ENCODE measurements at places on chromosomes 4 and X.

- DNase-seq = no peak
These were observed 105.8 kb upstream of the EGFL6 start for GRCh38 chrX:13463608-13464007.

DNA sequence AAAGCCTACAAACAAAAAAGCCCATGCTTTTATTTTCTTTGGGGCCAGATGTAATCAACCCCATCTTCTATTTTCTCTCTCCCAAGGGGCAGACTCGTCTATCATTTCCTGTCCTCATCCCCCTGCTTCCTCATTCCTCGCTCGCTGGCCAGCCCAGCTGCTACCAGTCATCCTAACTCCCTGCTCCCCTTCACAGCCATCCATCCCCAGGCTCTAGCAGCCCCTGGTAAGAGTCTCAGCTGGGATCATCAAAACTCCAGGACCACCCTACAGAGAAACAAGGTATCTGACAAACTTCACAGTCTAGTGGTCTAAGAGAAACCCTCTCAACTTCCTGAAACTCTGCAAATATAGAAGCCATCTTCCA lies 23.6 kb downstream of the SH3KBP1 start:
- no peak for DNase-seq

DNA sequence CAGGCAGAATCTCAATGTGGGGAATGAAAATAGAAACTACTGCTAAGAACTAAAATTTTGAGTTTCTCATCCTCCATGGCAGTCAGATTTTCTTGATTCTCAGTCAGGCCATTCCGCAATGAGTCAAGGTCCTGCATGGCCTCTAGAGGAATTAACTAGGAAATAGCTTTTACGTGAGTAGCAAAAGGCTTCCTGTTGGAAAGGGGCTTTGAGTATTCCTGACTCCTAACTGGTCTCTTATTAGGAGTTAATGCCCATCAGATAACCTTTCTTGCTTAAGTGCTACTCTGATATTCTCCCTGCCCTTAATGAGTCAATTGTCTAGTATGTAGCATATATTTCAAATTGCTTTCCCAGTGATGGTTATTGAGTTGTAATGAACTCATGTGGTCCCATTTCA lies 65.7 kb upstream of the ARHGAP24 start:
- no peak for DNase-seq

GRCh38 chr4:40681600-40681999 lies 51.9 kb upstream of the RBM47 start:
- DNase-seq = no peak

DNA sequence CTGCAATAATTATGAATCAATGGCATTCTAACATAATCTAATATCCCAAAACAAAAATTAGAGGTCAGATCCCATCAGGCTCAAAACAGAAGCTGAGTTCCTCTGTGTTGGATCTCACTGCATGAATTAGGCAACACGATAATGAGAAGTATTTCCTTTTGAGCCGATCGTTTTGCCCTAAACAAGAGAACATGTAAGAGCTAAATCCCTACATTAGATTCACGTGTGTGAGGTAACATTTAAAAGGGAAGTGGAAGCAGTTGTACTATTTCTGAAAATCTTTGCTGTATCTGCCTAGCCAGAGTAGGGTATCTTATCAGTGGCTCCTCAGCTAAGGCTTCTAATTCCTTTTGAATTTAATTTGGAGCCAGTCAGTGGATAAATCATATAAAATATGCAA lies 115.6 kb downstream of the C4orf51 start:
- DNase-seq = no peak

- no peak for DNase-seq
These were observed 164.7 kb upstream of the SLIT2 start for GRCh38 chr4:20086799-20087521.

DNA sequence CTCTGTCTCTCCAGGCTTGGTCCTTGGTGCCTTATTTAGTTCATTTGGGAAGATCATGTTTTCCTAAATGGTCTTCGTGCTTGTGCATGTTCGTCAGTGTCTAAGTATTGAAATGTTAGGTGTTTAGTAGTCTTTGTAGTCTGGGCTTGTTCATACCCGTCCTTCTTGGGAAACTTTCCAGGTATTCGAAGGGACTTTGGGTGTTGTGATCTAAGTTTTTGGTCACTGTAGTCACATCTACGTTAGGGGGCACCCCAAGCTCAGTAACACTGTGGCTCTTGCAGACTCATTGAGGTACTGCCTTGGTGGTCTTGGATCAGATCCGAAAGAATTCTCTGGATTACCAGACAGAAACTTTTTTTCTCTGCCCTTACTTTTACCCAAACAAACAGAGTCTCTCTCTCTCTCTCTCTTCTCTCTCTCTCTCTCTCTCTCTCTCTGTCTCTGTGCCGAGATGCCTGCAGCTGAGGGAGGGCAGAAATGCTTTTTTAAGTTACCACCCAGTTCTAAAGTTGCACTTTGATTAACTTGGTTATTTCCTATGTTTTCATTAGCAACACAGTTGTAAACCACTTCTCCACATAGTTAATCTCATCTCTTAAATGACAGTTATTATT lies 67.6 kb upstream of the SLC7A3 start:
- peak; percentile 0 for DNase-seq

DNA sequence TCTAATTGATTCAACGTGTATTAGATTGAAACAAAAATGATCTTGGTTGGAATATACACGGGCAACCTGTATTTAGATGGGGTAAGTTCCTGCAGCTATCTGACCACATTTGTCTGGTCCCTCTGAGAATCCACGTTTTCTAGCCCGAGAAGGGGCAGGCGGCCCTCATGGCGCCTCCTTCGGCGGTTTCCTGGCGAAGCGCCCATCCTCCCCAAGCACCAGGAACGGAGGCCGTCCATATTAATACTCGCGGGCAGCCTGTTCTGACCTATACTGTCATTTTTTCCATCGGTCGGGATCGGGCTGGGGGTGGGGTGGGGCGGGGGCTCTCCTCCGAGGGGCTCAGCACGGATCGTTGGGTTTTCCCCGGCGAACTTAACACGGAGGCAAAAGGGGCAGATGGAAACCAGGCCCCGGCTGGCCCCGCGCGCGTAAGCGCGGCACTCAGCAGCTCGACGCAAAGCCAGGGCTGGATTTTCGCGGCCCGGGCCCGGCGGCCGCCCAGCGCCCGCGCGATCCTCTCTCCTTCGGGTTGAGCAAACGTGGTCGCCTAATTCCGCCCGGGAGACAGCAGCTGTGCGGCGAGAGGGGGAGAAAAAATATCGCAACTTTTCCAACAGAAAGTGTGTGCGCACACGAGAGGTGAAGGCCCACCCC lies 77.2 kb upstream of the BCOR start:
- no peak for DNase-seq

DNA sequence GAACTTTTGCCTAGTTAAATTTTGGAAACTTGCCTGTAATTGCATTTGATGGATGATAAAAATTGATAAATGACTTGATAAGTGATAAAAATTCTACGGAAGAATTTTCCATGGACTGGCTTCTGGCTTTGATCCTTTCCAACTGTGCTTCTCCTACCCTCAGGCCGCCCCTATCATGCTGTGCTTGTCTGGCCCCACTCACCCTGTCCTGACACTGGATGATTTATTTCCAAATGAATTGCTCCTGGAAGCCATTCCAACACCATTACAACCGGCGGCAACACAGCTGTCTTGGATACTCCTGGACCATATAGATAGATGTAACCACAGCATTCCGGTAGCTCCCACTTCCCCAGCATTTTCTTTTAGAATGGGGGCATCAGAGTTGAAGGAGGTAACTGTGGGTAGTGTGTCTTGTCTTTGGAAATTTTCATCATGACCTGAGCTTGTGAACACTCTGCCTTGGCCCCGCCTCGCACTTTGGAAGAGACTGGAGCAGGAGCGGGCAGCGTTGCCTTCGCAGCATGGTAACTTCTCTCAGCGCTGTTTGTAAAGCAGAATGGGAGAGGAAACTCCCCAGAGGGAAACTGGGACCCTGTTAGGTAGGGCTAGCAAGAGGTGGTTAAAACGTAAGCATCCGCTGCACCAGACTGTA lies 77.4 kb downstream of the TBL1X start:
- no peak for DNase-seq

DNA sequence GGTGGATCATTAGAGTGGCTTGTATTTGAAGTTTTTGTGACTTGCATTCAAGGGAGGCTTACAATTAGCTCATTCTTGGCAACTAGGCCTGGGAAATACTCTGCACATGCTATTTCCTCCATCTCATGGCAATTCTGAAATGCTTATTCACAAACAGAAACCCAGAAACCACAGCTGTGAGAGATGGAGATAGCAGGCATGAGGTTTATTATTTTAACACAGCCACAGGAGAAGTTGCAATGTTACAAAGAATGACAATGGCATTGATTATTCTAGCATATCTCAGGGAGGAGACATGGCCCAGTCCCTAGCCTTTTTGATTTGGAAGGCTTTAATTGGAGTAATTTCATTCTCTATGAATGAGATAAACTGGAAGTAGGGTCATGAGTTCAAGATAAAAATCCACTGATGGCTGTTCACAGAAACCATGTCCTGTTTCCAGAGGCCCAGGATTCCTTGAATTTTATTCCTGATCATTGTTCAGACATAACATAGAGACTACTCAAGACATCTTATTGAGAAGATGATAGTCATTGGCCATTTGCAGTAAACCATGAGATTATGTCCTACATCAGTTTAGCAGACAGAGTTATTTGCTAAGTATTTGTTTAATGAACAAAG lies 123.9 kb downstream of the MID1 start:
- no peak for DNase-seq

Data from caudate nucleus (tissue), 63 donors.